Muscle of arm (tissue), 14 donors: ENCODE measurements at places on chromosomes 5 and 9. TPM values are rescaled to one million over a fixed set of nuclear protein-coding genes. Genes with fewer than 3 reads are reported as not detected.

OR5C1 gene
- not detected for polyA plus RNA-seq

SPARC gene
- 4,544 TPM for polyA plus RNA-seq

DAB2IP gene
- 40.4 TPM for polyA plus RNA-seq

DNA sequence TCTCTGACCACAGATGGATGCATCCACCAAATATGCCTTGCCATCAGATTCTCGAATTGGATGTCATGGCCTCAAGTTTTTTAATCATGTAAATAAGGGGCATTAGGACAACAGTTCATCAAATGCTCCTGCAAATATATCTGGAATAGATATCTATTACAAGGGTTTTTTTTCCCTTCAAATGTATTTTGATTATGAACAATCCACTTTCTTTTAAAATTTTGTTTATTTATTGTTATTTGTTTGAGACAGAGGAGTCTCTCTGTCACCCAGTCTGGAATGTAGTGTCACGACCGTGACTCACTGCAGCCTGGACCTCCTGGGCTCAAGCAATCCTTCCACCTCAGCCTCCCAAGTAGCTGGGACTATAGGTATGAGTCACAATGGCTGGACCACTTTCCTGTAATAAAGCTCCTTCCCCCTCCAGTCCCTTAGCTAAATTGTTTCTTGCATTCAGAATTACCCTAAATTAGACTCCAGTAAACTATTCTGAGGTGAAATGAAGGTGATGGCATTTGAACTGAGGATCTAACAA, 1412.1 kb downstream of the EFNA5 start:
- DNase-seq: no peak

UGCG gene
- 33.1 TPM for polyA plus RNA-seq

DNA sequence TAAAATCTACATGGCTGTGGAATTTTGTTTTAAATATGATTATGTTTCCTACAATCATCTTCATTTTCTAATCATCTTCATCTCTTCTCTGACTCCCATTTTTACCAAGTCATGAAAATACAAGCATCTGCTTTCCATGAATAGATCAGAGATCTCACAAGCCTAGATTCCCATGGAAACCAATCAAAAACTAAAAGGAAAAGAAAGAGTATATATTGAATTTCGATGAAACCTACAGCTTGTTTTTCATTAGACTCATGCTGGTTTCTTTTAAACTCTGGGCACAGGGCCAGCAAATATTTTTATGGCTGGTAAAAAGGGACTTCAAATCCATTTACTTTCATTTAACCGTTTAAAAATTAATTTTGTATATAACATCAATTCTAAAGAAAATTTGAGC, 51.2 kb downstream of the INVS start:
- DNase-seq: peak; percentile 38

GRCh38 chr9:4225291-4226028, 74.4 kb downstream of the GLIS3 start:
- no peak for DNase-seq

DNA sequence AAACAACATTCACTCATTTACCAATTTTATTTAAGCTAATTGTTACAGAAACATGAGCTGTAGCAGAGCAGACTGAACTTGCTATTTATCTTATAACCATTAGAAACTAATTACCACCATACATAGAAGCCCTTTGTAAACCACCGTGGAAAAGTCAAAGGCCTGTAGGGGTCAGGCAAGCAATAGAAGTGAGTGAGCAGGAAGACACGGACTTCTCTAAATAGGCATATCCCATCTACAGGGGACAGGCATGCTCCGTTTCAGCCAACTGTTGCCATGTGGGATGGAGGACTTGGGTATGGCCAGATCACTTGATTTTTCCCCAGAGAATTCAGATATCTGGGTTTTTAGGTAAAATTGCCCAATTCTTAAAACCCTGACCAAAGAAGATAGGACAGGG, 44.8 kb downstream of the PRRC1 start:
- peak; percentile 9 for DNase-seq

- no peak for DNase-seq
Measured at GRCh38 chr5:76229900-76230299, 146.7 kb downstream of the SV2C start.

GRCh38 chr5:133977161-133977787, 8.8 kb upstream of the C5orf15 start:
- DNase-seq: no peak

- DNase-seq: no peak
Measured at GRCh38 chr5:154329519-154330040, 116.2 kb upstream of the SAP30L start.

MELK gene
- polyA plus RNA-seq: 6.9 TPM

OCLN gene
- 1.7 TPM for polyA plus RNA-seq

DNA sequence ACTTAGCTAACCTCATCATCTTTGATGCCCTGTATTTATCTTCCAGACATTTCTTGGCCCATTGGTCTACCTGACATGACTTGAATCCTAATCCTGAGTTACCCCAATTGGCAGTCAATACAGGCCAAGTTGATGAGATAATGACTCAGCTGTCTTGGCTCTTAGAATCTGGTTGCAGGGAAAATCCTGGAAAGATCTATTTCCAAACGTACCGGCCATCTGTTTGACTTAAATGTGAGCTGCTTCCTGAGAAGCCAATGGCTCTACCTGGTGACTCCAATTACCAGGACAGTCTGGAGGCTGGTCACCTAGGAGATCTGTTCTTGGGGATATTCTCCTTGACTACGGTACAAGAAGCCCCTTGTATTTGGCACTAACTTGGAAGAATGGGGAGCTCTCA, 475.2 kb upstream of the BRINP1 start:
- no peak for DNase-seq

CDC20B gene
- polyA plus RNA-seq: 0.07 TPM

- no peak for DNase-seq
Measured at GRCh38 chr5:20323323-20323722, 335.3 kb upstream of the CDH18 start.

SLC36A2 gene
- polyA plus RNA-seq: 0.11 TPM

- DNase-seq: no peak
Measured at GRCh38 chr9:35617548-35617947, 665 bp downstream of the CD72 start.

CDC14B gene
- 17.2 TPM for polyA plus RNA-seq

DNA sequence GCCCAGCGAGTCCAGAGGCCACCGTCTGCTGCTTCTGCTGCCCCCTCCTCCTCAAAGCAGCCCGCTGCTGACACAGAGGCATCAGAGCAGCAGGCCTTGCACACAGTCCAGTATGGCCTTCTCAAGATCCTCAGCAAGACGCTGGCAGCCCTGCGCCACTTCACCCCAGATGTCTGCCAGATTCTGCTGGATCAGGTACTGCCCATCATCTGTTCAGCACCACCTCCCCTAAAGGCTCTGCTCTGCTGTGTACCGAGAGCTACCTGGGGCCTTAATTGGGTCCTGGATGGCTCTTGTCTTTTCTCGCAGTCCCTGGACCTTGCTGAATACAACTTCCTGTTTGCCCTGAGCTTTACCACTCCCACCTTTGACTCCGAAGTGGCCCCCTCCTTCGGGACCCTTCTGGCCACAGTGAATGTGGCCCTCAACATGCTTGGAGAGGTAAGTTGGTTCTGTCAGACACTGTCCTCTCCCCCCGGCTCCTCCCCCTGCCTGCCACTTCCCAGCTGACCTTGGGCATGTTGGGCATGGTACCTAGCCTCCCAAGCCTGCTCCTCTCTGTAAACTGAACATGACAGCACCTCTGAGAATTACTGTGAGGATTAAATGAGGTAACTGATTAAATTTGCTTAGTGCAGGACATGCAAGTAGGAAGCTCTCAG, 22.7 kb downstream of the SH3GLB2 start:
- DNase-seq: no peak

DENND4C gene
- 41.1 TPM for polyA plus RNA-seq

- no peak for DNase-seq
Measured at GRCh38 chr5:40679913-40680681, at the start of gene PTGER4. TSS of gene PTGER4 (plus strand) at chr5:40679915. CDS start at chr5:40680994, 1,079 bp downstream.

NPR3 gene
- 19.9 TPM for polyA plus RNA-seq

- peak; percentile 46 for DNase-seq
Measured at GRCh38 chr9:37650873-37651768, at the start of gene FRMPD1. TSS of gene FRMPD1 (plus strand) at chr9:37650954. CDS start at chr9:37692642, 41,688 bp downstream.

GRCh38 chr5:135163964-135164363, 129.9 kb upstream of the PITX1 start:
- no peak for DNase-seq

ZDHHC21 gene
- 17.9 TPM for polyA plus RNA-seq

DNA sequence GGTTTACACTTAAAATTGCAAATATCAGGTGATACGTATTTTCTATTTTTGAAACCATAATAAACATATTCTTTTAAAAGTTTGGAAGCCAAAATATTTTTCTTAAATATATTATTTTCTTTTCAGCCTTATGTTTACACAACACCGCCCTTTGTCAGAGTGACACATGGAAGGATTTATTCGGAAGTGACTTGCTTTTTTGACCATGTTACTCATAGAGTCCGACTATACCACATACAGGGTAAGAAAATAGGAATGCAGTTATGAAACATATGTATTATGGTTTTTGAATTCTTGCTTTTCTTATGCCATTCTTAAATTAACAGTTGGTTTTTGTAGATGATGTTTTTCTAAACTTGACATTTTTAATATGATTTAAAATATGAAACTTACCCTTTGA, 133.9 kb downstream of the MAN2A1 start:
- no peak for DNase-seq

GRCh38 chr5:62376064-62376463, 27.6 kb downstream of the DIMT1 start:
- no peak for DNase-seq

TRIM36 gene
- polyA plus RNA-seq: 3.3 TPM

- no peak for DNase-seq
Measured at GRCh38 chr5:447501-447900, 4.5 kb downstream of the EXOC3 start.

DNA sequence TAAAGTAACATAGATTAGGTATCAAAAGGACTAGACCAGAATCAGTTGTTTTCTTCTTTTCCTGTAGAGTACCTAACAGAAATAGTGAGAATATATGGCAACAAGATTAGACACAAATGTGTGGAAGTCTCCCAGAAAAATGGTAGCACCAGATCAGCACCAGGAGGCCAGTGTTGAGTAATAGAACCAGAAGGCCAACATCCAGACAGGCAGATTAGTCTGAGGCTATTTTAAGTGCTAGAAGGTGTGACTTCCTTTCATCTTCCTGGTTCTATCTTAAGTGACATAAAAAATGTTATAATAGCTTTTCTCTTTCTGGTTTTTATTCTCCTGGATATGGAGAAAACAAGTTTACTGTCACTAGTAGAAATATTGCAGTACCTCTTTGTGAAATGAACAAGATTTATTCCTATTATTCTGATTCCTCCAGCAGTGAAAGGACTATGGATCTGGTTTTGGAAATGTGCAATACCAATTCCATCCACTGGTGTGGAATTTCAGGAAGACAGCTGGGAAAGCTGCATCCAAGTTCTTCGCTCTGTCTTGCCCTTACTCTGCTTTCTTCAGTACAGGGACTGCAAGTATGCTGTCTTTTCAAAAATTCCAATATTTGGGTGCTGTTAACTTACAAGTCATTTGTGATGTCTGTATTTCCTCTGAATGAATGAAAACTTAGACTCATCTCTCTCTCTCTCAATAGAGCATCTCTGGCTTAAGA, 39.1 kb downstream of the SHLD3 start:
- peak; percentile 1 for DNase-seq

C9orf43 gene
- polyA plus RNA-seq: not detected

- DNase-seq: no peak
Measured at GRCh38 chr5:142360051-142360498, 35.3 kb upstream of the SPRY4 start.

DNA sequence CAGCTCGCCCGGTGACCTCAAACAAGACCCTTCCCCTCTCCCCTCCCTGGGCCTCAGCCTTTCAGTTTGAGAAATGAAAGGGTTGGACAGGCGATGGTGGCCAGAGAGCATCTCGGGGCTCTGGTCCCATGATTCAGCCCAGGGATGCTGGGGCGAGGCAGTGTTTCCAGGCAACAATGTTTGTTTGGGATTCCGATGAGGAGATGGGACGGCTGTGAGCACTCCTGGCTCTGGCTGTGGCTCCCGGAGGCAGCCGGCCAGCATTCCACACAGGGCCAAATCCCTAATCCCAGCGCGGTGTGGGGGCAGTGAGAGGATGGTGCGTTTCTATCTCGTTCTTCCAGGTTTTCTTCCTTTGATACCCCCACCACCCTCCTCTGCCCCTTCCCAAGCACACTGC, 66.0 kb downstream of the HMCN2 start:
- DNase-seq: peak; percentile 90

DNA sequence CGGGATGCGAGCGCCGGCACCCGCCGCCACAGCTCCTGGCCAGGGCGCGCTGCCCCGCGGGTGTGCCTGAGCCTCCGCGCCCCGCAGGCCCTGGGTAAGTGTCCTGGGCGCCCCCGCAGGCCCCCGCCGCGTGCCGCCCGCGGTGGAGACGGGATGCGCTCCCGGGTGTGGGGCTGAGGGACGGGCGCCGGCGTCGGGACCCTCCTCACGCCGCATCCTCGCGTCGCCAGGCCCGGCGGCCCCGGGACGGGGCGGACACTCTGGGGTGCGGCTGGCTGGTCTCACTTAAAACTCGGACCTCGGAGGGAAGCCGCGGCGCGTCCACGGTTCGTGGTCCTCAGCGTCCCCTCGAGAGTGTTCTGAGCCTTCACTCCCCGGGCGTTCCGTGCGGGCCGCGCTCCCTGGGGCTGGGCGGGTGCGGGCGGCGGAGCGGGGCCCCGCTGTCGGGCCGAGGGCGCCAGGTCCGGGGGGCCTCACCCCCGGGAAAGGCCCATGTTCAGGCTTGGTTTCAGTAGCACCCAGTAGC, 275 bp downstream of the AHRR start:
- no peak for DNase-seq
